HEK293T (cell line): ENCODE measurements at places on chromosomes 16 and 17.

DNA sequence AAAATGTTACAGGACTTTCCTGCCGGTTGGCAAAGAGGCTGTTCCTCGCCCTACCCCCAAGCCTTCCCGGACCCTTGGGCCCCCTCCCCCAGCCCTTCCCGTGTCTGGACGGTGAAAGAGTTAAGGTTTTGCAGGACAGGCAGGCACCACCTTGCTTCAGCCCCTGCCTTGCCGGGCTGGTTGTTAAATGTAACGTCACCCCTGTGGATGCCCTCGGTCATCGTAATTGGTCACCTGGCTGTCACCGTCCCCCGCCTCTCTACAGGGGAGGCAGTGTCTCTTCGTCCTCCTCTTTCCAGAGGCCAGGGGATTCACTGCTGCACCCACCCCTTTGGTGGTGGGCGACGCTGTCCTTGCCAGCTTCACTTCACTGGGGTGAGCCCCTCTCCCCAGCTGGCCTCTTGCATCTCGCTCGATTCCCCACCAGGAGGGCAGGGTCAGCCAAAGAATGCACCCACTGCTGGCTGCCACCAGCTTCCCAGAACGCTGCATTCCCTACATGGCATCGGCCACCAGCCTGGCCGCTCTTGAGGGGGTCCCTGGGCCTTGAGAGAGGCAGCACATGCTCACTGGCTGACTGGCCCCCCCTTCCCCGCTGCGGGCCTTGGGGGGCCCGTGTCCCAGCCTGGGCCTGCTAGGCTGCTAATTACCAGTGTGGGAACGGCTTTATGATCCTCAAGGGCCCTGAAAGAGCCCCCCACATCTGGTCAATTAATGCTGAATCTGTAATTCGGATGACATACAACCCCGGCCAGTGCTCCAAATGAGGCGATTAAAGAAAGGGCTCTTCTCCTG, 25.2 kb upstream of the GSE1 start:
- no peak for DNase-seq

- DNase-seq = no peak
Observed at GRCh38 chr17:78031435-78031834, 72.9 kb downstream of the TNRC6C start.

DNA sequence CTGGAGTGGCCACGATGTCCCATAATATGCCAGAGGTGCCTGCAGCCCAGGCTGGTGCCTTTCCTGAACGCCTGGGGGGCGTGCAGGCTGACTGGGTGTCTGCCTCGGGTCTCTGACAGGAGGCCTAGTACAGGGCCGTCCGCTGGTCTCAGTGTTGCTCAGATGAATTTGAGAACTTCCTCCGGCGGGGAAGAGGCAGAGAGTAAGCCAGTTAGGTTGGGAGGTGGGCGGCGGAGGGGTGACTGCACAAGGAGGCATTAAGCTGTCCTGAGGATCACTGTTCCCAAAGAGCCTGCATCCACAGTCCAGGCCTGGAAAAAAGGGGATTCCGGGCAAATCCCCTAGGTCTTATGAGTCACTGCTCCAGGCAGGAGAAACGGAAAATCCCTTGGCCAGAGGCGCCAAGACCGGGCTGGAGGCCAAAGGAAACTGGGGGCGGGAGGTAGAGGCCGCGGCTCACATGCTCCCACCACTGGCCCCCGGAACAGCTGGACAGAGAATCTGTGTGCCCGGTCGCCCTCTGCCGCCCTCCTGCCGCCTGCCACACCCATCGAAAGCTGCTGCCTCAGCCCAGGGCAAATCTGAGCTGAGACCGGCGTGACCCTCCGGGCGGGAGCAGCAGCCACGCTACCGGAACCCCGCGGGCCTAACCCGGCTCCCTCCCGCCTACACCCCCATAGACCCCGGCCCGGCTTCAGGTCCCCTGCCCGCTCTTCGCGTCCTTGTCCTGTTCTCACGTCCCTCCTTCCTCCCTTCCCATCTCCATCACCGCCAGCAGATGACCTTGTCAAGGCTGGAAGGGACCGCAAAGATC, 1.2 kb downstream of the TRIM47 start:
- DNase-seq = no peak

- no peak for DNase-seq
Observed at GRCh38 chr17:3915581-3915994, 677 bp downstream of the P2RX1 start.

- no peak for DNase-seq
Observed at GRCh38 chr16:3988011-3988410, 107.5 kb upstream of the CREBBP start.

DNA sequence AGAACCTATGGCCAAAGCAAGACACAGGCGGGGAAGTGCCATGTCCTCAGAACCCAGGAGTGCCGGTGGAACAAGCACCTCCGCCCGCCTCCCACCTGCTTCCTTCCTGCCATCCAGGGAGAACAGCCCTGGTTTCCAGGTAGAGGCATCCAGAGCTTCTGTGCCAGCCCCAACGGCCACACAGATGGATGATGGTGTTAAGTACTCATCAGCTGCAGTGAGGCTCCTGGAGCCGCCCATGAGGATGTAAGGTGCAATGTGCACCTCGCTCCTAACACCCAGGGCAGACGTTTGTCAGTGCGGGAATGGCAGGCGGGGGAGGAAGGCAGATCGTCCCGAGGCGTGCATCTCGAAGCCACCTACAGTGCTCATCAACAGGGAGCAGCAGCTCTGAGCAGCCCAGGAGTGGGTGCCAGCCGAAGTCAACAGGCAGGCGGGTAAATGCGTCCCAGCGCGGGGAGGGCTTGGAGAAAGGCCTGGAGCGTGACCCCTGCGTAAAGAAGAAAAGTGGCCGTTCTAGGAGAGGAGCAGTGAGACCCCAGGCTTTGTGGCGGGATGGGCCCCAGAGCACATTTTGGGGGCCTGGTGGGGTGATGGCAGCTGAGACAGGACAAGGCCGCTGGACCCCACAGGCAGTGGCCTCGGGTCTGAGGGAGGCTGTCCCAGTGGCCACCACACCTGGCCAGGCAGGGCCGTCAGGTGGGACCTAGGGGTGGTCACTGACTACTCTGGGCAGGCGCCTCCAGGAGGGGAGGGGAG, 46.1 kb upstream of the ACSF3 start:
- DNase-seq = no peak

DNA sequence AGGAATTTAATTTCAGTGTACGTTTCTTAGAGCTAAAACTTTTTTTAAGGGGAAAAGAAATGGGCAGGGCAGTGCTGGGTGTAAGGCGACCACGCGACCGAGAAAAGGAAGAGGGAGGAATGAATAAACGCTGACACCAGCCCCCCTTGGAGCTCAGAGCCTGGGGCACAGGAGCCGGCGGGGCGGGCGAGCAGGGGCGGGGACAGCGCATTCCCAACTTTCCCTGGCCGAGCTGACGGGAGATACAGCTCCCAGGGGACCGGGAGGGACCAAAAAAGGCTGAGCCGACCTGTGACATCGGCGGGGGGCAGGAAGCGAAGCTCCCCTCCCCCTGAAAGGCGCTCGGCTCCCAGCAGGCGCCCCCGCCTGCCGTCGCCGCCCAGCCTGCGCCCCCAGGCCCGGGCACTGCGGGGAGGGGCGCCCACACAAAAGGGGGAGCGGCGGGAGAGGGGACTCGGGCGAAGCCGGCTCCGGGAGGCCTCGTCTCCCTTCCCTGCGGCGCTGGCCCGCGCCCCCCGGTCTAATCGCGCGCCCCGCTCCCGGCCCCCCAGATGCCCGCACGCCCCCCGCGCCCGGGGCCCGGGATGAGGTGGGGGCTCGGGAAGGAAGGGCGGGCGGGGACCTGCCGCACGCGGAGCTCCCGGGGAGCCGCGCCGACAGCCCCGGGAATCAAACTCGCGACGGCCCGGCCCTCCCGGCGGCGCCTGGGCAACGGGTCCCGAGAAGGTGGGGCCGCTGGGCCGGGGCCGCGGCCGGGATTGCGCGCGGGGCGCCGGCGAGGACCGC, 622 bp downstream of the CUEDC1 start:
- peak; percentile 82 for DNase-seq

DNA sequence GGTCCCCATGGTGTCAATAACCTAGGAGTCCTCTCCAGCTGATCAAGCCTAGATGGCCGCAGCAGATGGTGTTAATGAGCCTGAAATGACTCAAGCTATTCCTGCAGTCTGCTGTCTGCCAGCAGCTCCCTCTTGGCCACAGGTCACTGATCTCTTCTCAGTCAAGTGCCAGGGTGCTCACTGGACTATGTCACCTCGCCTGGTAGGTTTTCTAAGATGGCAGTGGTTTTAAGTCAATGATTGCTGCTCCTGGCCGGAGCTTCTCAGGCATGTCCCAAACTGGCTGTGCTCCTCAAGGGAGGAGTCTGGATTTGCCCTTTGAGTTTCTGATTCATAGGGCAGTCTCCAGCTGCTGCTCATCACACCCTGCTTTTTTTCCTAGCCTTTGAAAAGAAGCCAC, 58.6 kb upstream of the SHISA6 start:
- no peak for DNase-seq

- DNase-seq = no peak
Observed at GRCh38 chr17:9475101-9475658, 100.4 kb downstream of the STX8 start.

GRCh38 chr16:30356401-30357084, 1.4 kb upstream of the CD2BP2 start:
- no peak for DNase-seq

DNA sequence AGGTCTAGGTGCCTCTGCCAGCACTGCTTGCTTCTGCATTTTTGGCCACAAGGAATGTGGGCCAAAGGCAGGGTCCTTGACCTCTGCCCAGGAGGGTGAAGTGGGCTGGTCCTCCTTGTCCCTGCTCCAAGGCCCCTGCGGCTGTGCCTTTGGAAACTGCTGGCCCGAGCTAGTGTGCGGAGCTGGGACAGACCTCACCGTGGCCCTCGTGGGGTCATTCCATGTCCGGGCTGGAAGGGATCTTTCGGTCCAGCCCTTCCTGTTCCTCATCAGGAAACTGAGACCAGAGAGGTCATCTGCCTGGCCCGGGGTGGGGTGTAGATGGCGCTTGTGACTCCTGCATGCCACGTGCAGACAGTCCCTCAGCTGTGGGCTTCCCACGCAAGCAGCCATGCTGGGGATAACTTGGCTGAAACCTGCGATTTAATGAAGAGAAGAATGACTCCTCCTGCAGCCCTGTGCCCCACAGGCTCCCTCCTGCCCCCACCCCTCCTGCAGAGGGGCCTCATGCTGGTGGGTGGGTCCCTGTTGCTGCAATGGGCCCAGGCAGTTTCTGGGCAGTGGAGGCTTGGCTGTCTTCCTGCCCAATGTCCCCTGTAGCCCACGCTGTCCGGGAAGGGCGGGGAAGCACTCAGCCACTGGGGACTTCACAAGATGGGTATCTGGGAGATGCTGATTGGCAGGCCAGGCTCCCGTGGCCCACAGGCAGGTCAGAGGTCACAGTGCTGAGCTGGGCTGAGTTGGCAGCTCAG, 245.2 kb downstream of the SEC14L1 start:
- no peak for DNase-seq

DNA sequence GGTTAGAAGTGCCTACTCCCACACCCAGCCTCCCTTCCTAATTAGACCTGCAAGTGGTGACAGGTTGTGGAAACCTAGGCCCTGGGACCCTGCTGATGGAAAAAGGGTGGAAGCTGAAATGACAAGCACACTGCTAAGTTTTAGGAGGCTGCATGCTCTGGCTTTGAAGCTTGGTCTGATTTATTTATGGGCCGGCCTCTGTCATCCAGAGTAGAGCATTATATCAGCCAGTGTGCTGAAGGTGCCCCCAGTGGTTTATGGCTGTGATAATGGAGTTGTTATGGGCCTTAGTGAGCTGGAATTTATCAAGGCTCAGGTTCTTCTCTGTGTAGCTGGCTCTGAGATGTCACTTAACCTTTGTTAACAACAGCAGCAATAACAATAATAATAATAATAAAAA, 142.6 kb downstream of the UTP18 start:
- DNase-seq = peak; percentile 27

GRCh38 chr16:50154420-50154950, 1.4 kb downstream of the TENT4B start:
- no peak for DNase-seq

DNA sequence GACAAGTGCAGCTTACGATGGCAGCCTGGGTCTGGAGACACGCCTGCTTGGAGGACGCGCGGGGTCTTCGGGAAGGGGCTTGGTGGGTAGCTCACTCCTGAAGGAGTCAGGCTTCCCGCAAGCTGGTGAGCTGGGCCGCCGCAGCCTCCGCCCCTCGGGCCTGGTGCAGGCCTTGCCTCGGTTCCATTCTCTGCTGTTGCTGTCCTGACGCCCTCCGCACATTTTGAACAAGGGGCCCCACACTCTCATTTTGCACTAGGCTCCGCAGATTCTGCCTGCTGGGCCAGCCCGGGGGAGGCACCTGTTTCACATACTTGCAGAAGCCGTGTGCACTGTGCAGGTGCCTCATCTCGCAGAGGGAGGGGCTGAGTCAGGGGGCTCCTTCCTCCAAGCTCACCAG, 31.9 kb upstream of the CBX4 start:
- no peak for DNase-seq

DNA sequence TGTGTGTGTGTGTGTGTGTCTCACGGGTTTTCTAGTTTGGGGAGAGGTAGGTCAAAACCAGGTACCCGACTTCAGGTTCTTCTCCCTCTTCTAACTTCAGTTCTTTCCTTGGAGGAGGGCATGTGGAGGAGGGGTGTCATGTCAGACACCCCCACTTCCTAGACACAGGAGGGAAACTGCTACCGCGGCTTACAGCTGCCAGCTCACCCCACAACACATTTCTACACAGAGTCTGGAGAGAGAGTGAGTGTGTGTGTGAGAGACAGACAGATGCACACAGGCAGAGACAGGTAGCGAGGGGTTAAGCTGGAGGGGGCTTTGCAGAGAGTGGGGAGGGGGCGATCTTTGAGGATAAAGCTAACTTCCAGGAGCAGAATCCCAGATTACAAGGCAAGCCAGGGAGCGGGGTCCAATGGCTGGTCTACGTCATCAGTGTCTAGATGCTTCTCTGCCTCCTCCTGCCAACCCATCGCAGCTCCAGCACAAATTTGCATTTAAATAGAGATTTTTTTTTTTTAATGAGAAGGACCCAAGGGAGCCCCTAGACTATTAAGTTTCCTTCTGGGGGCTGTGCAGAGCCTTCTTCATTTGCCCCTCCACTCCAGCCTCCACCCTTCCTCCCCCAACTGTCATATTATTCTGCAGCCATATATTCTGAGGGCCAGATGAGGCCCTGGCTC, 48.9 kb downstream of the MRM1 start:
- DNase-seq = no peak

GRCh38 chr17:60630352-60630751, 30.4 kb downstream of the PPM1D start:
- no peak for DNase-seq
